M059J (cell line): ENCODE measurements at places on chromosomes 6 and 20.
A peak's percentile ranks its signal among the peaks of the same experiment; 100 is the strongest.

DNA sequence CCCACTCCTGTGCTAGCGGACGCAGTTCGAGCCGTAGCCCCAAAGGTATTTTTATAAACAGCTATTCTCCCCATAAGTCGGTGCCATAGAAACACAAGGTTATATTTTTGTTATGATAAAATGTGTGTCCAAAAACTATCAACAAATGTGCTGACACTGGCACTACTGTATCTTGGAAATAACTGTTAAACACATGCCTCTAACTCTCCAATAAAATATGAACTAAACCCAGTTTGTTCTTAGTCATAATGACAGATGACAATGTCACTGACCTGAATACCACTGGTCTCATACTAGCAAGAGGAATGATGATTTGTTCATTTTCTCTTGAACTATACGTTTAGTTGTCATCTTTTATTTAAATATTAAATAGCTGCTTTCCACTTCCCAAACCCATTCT, 51.4 kb upstream of the NUP153 start:
- peak; percentile 11 for DNase-seq

DNA sequence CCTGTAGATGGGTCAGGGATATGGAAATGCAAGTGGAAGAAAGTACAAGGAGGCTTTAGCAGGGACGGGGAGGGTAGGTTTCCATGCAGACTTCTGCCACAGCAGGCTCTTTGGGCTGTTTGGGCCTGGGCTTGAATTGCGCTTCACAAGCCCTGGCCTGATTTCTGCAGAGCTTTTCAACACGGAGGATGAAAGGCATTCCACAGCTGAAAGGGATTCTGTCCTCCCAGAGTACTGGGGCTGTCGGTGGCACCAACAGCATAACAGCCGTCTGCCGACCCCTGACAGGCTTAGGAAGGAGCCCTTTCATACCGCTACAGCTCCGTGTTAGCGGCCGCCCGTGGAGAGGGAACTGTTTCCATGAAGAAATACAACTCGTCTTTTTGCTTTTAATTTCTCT, 22.9 kb upstream of the TBC1D7 start:
- DNase-seq: no peak

- no peak for DNase-seq
Observed at GRCh38 chr6:57182017-57182432, 9.9 kb downstream of the BAG2 start.

DNA sequence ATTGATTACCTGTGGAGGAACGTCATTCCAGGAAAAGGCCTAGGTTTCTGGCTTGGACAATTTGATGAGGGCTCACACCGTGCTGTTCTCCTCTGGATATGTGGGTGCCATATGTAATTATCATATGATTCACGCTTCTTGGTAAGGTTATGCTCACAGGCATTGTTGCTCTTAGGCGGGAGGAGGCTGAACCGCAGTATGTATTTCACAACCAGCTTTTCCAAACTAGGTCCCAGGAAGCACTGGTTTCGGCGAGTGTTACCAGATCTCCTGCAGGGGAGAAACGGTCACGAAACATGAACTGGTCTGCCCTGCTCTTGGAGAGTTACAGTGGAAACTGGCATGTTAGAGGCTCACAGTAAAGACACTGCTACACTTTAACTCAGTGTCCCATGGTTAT, 793 bp upstream of the FAM50B start:
- DNase-seq: no peak

GRCh38 chr6:87824958-87825491, 123.0 kb upstream of the AKIRIN2 start:
- DNase-seq: no peak

DNA sequence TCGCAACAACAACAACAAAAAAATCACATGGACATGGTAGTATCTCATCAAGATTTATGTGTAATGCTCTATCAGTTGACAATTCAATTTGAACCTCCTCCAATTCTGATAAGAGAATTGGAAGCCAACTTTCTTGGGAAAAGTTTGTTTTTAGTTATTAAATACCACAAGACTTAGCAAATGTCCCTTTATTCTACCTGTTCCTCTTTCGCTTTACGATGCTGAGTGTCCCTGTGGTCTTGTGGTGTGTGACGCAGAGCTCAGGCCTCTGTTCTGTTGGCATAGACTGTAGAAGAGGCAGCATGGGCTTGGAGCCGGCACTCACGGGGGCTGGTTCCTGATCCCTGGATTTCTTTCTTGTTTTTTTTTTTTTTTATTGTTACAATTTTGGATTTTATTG, 76.7 kb downstream of the PSMB1 start:
- peak; percentile 53 for DNase-seq

DNA sequence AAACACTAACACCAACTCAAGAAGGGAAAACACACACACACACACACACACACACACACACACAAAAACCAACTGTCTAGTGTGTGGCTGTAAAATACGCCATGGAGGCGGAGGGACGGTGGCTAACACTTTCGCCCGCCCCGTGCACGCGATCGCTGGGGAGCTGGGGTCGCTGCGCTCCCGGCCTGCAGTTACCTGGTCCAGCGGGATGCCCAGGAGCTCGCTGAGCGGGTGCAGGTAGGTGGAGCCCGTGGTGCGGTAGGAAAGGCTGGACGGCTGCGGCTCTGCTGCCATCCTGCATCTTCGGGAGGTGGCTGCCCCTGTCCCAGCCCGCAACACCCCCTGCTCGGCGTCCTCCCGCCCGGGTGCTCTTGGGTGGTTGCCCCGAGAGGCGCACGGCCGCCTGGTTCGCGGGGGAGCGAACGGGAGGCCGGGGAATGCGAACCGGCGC, 303 bp downstream of the MBOAT1 start:
- peak; percentile 63 for DNase-seq

DNA sequence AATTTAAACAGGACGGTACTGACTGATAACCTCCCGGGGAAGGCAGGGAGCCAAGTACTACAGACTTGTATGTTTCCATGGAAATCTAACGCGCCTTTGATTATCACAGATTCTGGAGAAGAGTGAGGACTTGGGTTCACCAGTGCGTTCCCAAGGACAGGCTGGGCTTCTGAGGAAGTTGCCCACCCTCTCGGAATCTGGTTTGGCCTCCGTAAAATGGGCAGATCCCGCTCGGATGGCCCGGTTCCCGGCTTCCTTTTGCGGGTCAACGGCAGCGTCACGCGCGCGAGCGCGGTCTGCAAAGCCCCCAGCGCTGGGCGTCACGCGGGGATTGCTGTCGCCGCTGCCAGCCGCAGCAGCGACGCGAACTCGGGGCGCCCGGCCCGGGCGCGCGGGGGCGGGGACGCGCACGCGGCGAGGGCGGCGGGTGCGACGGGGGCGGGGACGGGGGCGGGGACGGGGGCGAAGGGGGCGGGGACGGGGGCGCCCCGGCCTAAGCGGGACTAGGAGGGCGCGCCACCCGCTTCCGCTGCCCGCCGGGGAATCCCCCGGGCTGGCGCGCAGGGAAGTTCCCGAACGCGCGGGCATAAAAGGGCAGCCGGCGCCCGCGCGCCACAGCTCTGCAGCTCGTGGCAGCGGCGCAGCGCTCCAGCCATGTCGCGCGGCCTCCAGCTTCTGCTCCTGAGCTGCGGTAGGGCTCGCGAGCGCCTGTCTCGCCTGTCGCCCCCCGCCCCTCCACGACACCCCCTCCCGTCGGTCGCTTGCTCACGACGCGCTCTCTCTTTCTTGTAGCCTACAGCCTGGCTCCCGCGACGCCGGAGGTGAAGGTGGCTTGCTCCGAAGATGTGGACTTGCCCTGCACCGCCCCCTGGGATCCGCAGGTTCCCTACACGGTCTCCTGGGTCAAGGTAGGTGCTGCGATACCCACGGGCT, at the start of gene CD83:
Gene CD83, plus strand, starts transcription at position 615 of the 933 bp plus-strand sequence. Its CDS starts 40 bp downstream, at position 655.
- DNase-seq: peak; percentile 73

- DNase-seq: peak; percentile 80
Observed at GRCh38 chr6:81204731-81205130, 547.8 kb downstream of the TENT5A start.

DNA sequence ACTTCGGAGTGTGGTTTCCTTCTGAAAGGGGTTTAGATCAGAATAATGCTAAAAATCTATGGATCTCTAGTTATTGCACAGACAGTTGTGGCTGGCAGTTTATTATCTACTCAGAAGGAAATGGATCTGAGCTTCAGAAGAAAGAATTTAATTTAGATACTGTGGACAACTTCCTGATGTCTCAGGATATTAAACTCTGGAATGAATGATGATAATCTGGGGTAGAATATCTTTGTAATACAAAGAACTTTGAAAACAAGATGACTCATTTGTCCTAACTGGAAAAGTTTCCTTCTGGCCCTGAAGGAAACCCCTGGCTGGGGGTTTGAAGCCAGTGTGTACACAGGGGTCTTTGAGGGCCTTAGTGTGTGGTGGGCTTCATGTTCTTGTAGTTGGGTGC, 78.0 kb downstream of the EDN3 start:
- no peak for DNase-seq

DNA sequence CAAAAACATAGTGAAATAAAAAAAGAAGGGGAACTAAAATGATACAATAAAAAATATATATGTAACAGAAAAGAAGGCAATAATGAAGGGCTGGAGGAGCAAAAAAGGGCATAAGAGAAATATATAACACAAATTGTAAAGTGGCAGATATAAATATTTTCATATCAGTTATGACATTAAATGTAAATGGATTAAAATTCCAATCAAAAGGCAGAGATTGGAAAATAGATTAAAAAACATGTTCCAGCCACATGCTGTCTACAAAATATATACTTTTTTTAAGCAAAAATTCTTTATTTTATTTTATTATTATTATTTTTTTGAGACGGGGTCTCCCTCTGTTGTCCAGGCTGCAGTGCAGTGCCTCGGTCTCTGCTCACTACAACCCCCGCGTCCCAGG, 23.9 kb upstream of the NT5E start:
- DNase-seq: no peak

GRCh38 chr6:169240125-169240524, 13.5 kb downstream of the THBS2 start:
- no peak for DNase-seq

- peak; percentile 23 for DNase-seq
Observed at GRCh38 chr6:36414481-36414880, 27.0 kb upstream of the ETV7 start.

GRCh38 chr6:166494757-166495486, 91.6 kb downstream of the RAMACL start:
- no peak for DNase-seq

- DNase-seq: no peak
Observed at GRCh38 chr6:1906609-1907008, 296.9 kb downstream of the FOXC1 start.

DNA sequence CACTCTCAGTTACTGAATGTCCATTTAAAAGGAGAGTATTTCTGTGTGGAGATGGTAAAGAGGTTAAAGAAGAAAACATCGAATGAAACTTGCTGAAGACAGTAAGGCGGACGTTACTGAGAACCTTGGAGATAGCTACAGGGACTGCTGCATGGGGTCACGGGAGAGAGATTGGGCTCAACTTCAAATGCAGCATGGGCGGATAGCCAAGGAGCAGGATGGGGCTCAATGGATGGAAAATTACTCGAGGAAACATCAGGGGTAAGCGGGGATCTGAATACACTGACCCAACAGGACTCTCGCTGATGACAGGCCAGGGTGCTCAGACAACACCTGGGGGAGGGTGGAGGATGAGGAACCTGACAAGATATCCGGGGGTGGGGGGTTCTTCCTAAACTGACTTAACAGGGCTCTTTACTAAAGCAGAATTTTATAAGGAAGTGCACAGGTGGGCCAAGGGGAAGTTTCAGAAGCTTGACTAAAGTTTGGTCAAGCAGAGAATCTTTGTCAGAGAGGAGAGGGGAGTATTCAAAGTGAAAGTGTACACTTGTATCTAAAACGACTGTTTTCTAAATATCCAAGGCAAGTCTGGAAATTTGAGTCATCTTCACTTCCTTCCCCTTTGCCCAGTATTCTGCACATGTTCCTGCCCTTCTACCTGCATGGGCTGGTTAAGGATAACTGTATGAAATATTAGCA, 22.8 kb downstream of the ECT2L start:
- peak; percentile 21 for DNase-seq
